ENCODE measurements at places on chromosomes 2 and 18.

DNA sequence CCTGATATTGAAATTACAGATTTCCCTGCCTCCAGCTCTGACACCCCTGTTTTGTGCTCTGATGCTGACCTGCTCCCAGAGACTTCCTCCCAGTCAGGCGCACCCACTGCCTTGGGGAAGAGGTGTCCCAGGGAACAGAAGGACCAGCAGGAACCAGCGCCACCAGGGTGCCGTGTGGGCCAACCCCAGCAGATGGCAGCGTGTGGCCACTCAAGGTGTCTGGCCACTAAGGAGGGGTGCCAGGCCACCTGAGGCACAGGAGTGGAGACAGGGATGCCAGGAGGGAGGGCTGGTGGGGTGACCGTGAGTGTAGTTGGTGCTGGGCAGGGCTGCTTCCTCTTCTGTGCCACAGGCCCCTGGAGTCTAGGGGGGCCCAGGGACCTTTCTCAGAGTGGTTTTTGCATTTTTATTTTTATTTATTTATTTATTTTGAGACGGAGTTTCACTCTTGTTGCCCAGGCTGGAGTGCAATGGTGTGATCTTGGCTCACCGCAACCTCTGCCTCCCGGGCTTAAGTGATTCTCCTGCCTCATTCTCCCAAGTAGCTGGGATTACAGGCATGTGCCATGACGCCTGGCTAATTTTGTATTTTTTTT lies 56.0 kb downstream of the TEX44 start:
- DNase-seq = peak; percentile 50

DNA sequence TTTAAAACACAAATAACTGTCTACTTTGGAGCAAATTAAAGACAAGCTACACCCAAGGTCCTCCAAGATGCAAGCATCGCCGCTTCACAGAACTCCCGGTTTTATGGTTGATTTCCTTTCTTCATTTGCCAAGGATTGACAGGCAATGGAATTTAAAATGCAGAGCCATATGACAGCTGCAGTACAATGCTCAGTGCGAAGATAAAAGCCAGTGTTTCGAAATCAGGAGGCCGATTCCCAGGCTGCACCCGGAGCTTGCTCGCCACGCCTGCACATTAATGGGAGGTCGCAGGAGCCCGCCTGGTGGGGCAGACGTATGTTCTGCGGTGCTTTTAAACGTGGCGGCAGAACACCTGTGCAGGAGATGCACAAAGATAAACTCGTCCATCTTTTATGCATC lies 727.6 kb upstream of the SOX11 start:
- no peak for DNase-seq

DNA sequence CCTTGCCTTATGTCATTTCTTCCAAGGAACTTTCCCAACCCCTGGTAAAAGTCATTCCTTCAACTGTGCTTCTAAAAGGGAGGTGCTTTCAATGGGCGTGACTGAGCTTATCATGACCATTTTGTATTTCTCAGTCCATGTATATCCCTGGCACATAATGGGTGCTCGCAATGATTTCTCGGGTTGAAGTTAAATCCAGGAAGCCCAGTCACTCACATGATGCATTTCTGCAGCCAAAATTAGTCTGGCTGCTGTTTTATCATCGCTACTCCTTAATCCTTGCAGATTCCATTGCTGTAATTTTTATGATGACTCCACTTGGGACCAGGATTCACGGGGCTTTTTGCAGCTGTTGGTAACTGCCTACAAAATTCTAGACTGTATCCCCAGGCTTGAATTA lies 25.9 kb upstream of the RFX8 start:
- no peak for DNase-seq

DNA sequence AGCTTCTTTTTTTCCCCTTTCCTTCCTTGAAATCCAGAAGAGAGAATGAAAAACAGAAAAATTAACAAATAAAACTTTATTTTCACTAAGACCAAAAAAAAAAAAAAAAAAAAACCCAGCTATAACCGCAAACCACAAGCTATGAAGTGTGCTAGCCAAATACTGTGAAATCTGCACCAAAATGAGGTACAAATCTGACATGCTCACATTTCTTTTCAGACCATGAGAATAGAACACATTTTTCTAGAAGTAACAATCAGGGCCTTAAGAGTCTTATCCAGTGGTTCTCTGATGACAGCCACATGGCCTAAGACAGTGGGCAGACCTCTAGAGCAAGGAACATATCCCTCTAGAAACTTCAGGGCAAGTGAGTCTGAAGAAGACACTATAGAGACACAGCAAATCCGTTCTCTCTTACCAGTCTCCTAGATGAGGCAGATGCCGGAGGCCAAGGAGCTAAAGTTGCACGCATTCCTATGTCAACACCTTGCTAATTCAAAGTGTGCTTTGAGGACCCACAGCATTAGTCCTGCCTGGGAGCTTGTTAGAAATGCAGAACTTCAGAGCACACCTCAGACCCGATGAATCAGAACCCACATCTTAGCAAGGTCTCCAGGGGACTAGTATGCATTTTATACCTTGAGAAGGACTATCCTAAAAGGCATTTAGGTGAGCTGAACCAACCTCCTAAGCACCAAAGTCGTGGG lies 317.1 kb downstream of the MYCN start:
- no peak for DNase-seq

- DNase-seq = no peak
Measured at GRCh38 chr2:152098496-152099366, at the start of gene CACNB4. TSS of gene CACNB4 (minus strand) at chr2:152099044.

DNA sequence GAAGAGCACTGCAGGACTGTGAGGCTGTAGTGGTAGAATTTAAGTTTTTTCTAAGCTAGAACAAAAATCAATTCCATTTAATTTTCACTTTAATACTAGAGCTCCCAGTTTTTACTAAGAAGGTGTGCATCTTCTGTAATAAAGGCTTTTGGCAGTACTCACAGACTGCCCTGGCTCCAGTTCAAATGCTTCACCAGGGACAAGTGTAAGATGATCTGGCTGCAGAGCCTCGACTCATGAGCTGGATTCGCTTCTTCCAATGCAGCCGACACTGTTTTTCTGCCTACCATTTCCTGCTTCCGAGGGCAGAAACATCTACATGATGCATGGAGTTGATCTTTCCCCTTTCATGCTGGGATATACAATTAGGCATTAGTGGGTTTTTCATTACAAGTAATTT lies 87.0 kb downstream of the FARSB start:
- no peak for DNase-seq

- DNase-seq = no peak
Measured at GRCh38 chr18:57666818-57667497, 45.3 kb upstream of the NARS1 start.

- no peak for DNase-seq
Measured at GRCh38 chr18:46213295-46213694, 109.1 kb downstream of the HAUS1 start.

GRCh38 chr2:240509667-240510512 lies 47.9 kb downstream of the ANKMY1 start:
- no peak for DNase-seq
